ENCODE measurements at places on chromosomes 12 and 14.

DNA sequence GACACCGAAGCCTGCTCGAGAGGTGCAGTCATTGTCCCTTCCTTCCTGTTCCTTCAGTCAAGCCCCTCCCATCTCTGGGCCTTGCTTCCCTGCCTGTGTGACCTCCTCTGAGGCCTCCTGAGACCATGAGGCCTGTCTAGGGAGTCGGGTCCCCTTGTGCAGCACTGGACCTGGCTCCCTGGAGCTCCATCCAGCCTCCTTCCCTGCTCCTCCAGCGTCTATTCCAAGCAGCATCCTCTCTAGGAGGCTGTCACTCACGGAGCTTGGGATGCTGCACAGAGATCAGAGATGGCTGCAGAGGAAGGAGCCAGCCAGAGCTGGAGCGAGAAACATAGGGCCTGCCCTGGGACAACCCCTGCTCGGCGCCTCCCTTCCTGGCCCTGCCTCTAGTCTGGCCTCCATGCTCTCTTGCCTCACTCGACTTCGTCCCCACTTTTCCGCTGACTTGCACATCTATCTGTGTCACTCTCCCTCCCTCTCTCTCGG is 142.7 kb downstream of the BCL11B start:
- no peak for DNase-seq

DNA sequence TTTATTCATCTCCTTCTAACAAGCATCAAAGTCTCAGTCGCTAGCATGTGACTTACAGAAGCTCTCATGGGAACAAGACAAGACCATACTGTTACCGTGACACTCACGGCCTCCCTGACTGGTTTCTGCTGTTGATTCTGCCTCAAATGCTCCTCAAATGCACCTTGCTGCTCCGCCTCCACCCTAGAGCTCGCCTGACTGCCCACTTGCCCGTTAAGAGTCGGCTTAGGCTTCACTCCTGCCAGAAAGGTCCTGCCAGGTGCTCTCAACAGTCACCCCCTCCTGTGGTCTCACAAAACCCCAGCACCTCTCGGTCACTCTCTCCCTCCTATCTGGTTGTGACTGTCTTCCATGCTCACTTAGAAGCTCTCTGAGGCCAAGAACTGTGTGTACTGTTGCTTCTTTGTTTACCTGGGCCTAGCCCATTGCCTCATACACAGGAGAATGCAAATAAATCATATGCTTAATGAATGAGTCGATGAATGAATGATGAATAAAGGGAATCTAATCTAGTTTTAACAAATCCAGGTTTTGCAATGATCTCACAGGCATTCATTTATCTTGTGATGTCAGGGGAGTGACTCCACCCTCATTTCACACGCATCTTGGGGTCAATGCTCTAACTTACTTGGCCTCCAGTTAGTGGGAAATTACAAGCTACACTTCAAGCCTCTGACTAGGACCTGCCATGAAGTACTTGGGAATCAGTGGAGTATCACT is 41.3 kb downstream of the SSH1 start:
- DNase-seq: no peak

GRCh38 chr12:22100958-22101748 is 55.1 kb downstream of the CMAS start:
- DNase-seq: peak; percentile 55

GRCh38 chr12:118436002-118436730 is 59.8 kb downstream of the SUDS3 start:
- peak; percentile 4 for DNase-seq

DNA sequence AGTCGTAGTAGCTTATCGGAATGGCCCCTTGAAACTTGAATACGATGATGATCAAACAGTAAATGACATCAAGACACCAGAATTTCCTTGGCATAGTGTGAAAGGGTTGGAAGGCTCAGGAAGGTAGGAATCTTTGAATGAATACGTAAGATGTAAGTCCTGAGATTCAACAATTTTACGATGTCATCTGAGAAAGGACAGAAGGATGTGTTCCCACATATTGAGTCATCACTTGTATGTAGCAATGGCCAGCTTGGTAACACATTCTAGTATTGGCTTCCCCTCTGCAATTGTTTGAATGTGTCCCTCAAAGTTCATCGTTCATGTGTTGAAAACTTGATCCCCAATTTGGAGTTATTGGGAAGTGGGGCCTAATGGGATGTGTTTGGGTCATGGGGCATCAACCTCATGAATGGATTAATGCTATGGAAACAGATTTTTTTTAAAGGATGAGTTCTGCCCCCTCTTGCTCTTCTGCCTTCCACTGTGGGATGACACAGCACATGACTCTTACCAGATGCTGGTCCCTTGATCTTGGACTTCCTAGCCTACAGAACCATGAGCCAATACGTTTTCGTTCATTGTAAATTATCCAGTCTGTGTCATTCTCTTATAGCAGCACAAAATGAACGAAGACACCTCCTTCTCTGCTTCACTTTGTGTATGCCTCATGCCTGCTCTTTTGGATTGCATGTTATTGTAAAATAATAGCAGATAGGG is 284.6 kb downstream of the BCAT1 start:
- DNase-seq: no peak

DNA sequence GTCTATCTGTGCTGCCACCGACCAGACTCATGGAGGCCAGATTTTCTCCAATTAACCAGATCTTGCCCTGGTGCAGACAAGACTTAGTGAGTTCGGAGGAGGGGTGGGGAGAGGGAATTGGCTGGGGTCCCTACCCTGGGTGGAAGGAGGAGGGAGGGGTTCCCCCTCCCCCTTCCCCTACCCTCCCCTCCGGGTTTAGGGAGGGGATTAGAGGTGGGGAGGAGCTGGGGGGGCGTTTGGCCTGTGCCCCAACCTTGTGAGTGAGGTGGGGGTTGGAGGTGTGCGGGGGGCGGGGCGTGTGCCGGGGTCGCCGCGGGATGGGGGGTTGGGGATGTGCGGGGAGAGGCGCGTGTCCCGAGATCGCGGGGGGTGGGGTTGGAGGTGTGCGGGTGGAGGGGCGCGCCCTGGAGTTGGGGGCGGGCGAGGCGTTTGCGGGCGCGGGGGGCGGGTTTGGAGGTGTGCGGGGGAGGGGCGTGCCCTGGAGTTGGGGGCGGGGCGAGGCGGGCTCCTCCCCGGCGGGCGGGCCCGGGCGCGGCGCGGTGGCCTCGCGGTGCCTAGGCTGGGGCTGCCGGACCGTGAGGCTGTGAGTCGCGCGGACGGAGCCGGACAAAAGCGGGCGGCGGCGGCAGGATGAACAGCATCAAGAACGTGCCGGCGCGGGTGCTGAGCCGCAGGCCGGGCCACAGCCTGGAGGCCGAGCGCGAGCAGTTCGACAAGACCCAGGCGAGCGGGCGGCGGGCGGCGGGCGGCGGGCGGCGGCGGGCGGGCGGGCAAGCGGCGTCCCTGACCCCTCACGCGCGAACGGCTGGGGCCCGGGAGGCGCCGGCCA is at the start of gene HIP1R:
Gene HIP1R, plus strand, starts transcription at position 537 of the 829 bp plus-strand sequence. Its CDS starts 94 bp downstream, at position 631.
- DNase-seq: no peak

DNA sequence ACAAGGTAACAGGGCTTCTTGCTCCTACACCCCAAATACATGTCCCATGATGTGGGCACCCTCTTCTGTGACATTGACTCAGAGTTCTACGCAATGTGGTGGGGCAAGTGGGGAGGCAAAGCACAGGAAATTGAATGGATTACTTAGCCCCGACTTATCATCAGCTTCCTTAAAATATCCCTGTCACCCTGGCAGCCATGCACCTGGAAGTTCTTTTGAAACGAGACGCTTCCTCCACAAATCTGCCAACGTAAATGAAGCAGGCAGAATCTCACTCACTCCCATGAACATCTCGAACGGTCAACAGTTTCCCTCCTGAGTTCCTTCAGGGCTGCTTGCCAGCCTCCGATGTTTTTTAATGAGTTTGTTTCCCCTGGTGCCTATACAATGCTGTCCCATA is 33.5 kb downstream of the RNFT2 start:
- DNase-seq: no peak

- DNase-seq: no peak
Observed at GRCh38 chr12:5507944-5508343, 76.0 kb downstream of the NTF3 start.

- no peak for DNase-seq
Observed at GRCh38 chr12:58922849-58923248, 2.5 kb upstream of the LRIG3 start.

DNA sequence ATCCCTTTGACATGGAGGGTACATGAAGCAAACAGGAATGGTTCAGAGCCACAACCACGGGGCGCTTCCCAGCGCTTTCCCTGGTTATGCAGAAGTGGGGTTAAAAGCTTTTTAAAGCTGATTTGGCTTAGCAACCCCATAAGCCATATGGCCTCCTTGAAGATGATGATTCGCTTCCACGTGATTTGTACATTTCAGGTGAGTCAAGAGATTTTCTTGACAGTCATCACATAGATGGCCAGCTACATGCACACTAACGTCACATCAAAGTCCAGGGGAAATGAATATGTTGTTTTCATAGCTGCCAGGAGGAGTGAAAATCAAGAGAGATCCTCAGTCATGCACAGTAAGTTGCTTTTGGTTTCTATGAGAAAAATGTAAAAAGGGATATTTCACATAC is 309.7 kb downstream of the TMEM132D start:
- no peak for DNase-seq

DNA sequence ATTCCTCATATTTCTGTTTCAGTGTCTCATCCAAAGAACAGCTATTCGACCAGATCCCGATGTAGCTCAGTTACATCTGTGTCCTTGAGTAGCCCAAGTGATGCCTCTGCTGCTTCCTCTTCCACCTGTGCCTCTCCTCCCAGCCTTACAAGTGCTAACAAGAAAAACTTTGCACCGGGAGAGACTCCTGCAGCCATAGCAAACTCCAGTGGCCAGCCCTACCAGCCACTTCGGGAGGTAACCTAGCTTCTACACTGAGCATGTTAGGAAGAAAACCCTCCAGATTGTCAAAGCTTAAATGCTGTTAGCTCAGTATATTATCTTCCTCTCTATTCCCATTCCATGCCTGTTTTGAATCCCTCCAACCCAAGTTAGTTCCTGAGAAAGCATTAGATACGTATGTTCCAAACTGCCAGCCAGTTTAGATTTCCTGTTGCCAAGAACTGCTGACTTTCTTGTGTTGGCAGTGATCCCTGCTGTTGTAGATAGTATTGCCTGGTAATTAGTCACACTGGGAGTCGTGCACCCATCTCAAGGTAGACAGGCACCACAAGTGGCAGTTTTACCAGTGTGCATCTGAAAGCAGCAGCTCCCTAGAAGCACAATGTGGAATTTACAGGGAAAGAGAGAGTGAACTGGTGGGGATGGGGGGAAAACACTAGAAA is 14.0 kb upstream of the KCNH3 start:
- DNase-seq: no peak

DNA sequence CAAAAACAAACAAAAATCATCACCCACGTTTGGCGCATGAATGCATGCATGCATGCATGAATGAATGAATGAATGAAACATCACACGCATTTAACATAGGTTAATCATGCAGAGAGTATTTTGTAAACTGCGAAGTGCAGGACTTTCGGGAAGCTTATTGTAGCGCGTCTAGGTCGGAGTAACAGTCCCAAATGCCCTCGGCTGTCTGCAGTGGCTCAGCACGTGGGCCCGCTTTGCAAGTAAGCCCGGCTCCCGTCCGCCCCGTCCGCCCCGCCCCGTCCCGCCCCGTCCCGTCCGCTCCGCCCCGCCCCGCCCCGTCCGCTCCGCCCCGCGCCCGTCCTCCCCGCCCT is 263 bp upstream of the IFT81 start:
- DNase-seq: no peak

GRCh38 chr14:73887318-73887616 is 608 bp downstream of the ZNF410 start:
- no peak for DNase-seq

GRCh38 chr14:101926620-101927019 is 37.8 kb upstream of the DYNC1H1 start:
- no peak for DNase-seq

- DNase-seq: no peak
Observed at GRCh38 chr12:64650762-64651161, 40.5 kb downstream of the RASSF3 start.

- DNase-seq: no peak
Observed at GRCh38 chr12:19223018-19223417, 93.5 kb downstream of the PLEKHA5 start.

DNA sequence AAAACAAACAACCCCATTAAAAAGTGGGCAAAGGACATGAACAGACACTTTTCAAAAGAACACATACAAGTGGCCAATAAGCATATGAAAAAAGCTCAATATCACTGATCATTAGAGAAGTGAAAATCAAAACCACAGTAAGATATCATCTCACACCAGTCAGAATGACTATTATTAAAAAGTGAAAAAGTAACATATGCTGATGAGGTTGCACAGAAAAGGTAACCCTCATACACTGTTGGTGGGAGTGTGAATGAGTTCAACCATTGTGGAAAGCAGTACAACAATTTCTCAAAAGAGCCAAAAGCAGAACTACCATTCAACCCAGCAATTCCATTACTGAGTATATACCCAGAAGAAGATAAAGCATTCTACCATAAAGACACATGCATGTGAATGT is 18.2 kb downstream of the PDE6H start:
- DNase-seq: no peak

DNA sequence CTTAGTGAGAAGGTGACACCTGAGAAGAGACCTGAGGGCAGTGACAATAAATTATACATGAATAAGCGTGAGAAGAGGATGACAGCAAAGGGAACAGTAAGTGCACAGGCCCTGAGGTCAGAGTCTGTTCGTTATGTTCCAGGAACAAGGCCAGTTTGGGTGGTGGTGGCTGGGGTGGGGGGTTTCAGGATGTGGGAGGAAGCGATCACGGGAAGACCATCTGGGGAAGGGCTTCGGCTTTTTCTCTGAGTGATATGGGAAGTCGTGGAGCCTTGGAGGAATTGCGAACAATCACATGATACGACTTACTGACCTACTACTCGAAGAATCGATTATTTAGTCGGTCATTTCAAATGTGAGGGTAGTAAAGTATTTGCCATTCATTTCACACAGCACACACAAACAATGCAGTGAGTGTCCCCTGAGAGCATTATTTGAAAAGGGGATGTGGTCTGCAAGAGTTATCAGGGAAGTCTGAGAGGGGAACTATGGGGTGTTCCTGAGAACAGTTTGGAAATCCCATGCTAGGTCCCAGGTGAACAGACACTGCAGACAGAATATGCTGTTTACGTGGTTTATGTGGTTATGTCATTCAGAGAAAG is 94.7 kb downstream of the SLC38A1 start:
- DNase-seq: no peak

DNA sequence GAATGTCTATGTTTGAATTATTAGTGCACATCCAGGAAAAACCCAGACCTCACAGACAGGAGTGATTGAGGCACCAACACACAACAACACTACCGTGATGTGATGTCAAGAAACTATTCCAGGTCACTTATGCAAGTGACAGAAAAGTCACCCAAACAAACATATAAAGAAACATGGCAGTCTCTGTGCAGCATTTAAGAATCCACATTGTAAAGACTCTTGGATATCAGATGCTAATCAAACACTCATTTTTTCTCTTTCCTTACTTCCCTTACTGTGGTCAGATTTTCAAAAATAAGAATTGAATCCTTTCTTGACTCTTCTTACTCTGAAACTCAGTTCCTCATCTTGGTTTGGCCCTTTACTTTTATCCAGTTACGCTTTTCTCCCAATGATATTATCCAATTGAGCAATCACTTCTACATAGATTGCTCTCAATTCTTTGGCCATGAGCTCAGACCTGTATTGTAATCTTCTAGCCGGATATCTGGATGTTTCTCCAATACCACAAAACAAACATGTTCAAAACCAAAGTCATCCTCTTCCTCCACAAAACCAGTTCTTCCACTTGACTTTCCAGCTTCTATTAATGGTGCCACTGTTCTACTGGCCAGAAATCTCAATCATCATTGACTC is 115.4 kb downstream of the DUSP6 start:
- DNase-seq: no peak

- DNase-seq: no peak
Observed at GRCh38 chr12:99111600-99111999, 466.5 kb downstream of the APAF1 start.

- DNase-seq: no peak
Observed at GRCh38 chr12:18549598-18549997, 188.2 kb downstream of the PLCZ1 start.
